KBM-7 (cell line): ENCODE measurements at places on chromosomes 7 and 10.

DNA sequence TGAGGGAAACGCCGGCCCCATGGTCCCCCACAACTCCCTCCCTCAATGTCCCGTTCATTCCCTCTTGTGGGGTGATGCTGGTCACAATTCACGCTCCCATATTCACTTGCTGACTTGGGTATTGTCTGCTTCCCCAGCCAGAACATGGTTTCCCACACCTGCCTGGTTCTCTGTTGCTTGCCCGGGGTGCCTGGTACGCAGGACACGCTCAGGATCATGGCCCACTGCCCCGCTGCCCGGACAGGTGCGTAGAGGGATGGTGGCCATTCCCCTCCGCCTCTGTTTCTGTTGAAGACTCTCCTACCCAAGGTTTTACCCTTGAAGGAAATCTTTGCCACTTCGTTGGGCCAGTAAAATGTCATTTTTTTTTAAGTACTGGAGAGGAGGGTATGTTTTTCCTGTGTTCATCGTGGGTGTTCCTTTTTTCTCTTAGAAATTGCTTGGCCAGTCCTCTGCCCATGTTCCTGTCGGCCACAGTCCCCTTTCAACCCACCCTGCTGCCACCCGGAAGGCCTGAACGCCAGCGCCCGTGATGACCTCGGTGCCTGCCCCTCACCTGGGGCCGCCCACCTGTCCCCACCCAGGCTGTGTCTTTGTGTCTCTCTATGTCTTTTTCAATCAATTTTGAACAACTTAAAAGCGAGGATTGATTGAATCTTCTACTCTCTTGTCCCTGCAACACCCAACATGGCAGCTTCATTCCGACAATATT lies 38.2 kb downstream of the FOXL3 start:
- DNase-seq = no peak

GRCh38 chr7:112206991-112207592 lies 597 bp downstream of the ZNF277 start:
- no peak for DNase-seq

- peak; percentile 39 for DNase-seq
These were observed 61.1 kb upstream of the ZMIZ1 start for GRCh38 chr10:79007421-79008319.

GRCh38 chr10:86438091-86438749 lies 71.6 kb upstream of the GRID1 start:
- no peak for DNase-seq

GRCh38 chr10:131692686-131693334 lies 208.0 kb upstream of the PPP2R2D start:
- no peak for DNase-seq

- DNase-seq = no peak
These were observed 63.5 kb downstream of the MINDY3 start for GRCh38 chr10:15796762-15797161.

DNA sequence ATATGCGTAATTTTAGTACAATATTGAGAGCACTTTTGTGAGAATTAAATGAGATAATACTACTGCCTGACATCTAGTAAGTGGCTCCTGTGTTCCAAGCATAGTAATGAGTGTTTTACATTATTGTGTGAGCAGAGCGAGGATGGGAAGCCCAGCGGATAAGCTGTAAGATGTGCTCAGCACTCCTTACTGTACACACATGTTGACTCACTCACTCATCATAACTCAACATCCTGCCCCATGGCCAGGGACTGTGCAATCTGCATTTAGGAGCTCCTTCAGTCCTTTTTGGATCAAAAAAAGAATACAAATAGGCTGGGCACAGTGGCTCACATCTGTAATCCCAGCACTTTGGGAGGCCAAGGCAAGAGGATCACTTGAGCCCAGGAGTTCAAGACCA lies 72.9 kb upstream of the NEBL start:
- DNase-seq = no peak

DNA sequence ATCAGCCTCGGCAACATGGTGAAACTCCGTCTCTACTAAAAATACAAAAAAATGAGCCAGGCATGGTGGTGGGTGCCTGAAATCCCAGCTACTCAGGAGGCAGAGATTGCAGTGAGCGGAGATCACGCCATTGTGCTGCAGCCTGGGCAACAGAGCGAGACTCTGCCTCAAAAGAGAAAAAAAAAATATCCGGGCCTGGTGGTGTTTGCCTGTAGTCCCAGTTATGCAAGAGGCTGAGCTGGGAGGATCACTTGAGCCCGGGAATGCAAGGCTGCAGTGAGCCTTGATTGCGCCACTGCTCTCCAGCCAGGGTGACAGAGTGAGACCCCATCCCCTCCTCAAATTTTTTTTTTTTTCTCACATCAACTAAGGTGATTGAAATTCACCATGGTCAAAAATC lies 42.8 kb downstream of the CDC123 start:
- no peak for DNase-seq

DNA sequence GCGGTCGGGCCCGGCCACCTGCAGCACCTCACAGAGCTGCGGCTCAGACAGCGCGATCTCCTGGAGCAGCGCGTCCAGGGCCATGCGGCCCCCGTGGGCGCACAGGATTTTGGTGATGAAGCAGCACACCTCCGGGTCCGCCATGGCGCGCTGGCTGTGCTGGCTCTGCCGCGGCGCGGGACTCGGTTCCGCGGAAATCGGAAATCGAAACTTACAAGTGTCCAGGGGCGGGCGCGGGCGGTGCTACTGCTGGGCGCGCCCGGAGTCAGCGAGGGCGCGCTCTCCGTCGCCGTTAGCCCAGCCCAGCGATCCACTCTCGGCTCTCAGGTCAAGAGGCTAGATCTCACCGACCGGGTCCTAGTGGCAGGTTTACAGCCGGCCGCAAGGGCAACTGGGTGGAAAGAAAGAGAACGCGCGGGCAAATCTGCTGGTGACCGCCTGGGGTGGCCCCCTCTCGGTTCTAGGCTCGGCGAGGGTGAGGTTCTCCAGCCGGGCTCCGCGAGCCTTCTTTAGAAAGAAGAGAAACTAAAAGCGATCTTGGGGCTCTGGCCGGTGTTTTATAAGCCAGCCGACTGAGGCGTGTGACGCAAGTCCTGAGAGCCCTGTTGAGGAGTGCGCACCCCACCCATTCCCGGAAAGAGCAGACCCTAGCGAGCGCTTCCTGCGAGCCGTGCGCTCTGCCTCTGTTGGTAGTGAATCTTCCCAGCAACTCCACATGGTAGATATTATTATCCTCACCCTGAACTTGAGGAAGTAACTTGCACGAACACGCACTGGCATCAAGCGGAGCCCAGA lies at the start of gene ZC3HAV1:
Gene ZC3HAV1, minus strand, starts transcription at position 533 of the 795 bp plus-strand sequence. Its CDS starts 389 bp downstream, at position 144.
- peak; percentile 98 for DNase-seq

DNA sequence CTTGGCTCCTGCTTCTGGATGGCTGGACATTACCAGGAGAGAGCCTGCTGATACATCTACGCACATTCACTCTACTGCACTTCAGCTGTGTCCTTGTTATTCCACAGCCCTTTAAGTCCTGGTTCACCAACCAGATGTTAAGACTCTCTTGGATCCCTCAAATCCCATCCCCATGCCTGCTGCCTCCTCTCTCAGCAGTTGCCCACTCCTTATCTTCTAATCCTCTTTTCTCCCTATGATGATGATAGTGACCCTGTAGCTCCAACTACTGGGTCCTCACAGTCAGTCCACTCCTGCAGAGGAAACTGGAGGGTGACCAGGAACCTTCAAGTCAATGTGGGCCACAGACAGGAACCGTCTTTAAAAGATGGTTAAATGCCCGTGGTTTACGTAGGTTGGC lies 96.3 kb upstream of the PDCD4 start:
- DNase-seq = no peak

DNA sequence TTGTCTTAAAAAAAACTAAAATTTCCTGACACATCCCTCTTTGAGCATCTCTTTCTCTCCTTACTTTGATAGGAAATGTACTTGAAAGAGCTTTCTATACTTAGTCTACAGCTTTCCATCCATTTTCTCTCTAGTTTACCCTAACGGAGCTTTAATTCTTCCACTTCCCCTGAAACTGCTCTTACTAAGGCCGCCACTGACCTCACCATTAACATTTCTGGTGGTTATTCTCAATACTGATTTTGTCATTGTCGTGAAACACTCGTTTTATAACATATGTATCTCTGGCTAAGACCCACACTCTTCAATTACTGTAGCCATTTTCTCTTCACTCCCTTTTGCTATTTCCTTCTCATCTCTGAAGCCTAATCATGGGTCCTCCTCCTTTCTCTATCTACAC lies 262.0 kb upstream of the FERD3L start:
- DNase-seq = no peak

DNA sequence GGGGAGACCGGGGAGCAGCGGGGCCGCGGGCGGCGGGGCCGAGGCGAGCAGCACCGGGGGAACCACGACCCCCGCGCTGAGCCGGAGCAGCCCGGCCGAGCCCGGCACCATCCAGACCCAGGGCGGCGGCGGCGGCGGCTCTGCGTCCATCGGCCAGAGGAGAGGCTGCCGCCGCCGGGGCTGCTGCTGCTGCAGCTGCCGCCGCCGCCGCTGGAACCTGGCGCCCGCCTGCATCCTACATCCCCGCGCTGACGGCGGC lies 190 bp downstream of the TCERG1L start:
- no peak for DNase-seq

GRCh38 chr10:45548068-45548467 lies 124.5 kb downstream of the ZFAND4 start:
- no peak for DNase-seq

DNA sequence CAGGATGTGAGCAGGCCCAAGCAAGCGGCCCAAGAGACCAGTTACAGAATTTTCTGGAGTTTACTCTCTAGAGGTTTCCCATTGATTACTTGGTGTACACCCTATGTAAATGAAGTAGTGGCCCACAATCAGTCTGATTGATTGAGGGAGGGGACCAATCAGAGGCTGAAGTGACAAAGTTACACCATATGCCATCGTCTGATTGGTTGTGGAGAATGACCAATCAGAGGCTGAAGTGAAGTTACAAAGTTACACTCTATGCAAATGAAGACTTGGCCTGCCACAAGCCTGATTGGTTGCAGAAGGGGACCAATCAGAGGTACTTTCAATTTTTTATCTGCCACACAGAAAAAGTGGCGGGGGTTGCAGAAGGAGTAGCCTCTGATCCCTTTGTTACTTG lies 83.7 kb downstream of the KIF20B start:
- peak; percentile 10 for DNase-seq

DNA sequence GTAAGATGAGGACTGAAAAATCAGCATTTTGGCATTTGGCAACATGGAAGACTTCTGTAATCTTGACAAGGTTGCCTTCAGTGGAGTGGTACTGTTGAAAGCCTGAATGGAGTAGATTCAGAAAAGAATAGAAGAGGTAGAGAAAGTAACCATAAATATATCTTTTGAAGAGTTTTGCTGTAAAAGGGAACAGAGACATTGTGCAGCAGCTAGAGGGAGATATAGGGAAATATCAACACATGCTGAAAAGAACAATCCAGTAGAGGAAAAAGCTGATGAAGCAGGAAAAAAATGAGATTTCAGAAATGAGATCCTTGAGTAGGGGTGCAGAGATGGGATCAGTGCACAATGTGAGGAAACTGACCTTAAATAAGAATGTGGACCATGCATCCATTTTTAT lies 60.0 kb downstream of the RAPGEF5 start:
- no peak for DNase-seq

GRCh38 chr7:107668296-107668695 lies 7.7 kb downstream of the SLC26A4 start:
- DNase-seq = no peak

DNA sequence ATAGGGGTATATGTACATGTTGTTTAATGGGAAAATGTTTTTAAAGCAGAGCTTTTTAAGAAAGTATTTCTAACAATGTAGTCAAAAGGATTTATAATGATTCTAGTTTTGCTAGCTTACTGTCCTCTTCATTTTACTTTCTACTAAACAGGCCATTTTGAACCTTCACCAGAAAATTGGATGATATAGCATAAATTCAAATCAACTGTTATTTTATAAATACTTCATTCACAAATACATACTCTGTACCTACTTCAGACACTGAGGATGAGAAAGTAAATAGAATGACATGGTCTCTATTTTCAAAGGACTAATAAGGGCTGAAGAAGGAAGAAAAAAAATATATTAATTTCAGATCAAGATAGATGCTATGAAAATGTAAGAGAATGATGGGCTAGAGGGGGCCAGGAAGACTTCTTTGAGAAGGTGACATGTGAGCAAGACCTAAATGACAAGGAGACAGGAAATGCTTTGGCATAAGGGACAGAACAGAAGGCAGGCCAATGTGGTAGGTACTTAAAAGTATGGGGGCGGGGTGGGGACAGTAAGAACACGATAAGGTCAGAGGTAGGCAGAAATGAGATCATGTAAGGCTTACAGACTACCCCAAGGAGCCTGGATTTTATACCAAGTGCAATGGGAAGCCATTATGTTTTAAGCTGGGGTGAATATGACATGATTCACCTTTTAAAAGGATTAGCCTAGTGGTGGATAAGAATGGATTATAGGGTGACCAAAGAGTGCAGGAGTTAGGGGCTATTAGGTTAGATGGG lies 5.2 kb downstream of the NAMPT start:
- DNase-seq = no peak

DNA sequence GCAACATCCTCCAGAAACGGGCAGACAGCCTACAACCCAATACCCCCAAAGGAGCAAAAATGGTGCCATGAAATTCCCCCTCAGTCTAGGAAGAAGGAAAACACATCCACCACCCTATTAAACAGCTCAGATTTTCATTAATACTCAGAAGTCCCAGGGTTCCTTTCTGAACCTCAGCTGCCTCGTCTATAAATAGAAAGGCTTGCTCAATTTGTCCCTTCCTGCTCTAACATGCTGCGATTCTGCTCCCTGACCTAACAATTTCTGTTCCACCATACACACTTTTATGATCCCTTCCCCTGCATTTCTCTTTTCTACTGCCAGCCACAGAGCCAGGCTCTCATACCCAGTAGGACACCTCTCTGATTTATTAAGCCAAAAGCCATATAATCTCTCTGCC lies 68.1 kb downstream of the MTERF1 start:
- no peak for DNase-seq

GRCh38 chr7:27160546-27161213 lies 4.2 kb upstream of the HOXA7 start:
- DNase-seq = peak; percentile 94

- DNase-seq = peak; percentile 41
These were observed 9.2 kb downstream of the LHPP start for GRCh38 chr10:124470544-124471434.

DNA sequence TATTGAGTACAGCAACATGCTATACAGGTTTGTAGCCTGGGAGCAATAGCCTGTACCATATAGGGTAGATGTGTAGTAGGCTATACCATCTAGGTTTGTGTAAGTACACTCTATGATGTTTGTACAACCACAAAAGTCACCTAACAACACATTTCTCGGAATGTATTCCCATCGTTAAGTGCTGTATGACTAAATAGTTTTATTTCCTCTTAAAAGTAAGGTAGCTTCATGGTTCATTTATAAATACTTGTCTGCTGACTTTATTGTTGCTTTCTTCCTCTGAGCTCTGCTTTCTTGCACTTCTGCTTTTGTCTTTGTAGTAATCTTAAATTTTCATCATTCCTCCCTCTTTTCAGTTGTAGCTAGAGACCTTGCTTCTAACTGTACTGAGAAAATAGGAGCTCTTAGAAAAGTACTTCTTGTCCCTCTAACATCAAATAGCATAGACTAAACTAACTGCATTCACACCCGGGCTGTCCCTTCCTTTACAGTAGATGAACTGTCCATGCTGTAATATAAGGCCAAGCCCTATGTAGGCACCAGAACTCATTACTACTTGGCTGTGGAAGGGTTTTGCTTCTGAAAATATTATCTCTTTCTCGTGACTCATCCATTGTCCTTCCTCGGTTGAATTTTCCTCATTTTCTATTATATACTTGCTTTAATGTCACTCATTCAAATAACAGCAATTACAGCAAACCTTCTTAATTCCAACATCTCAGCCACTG lies 55.4 kb upstream of the FAM3C start:
- no peak for DNase-seq
